ENCODE measurements at places on chromosomes 12 and 14. TPM values are rescaled to one million over a fixed set of nuclear protein-coding genes. Genes with fewer than 3 reads are reported as not detected.

Gene FOXG1
- not detected for polyA plus RNA-seq

Gene RFLNA
- 51.1 TPM for polyA plus RNA-seq

Gene OTX2
- not detected for polyA plus RNA-seq

Gene GPR84
- polyA plus RNA-seq: not detected

GRCh38 chr14:85439696-85440328 lies 90.1 kb upstream of the FLRT2 start:
- DNase-seq: peak; percentile 42

GRCh38 chr12:106386813-106387535 lies 29.4 kb downstream of the POLR3B start:
- no peak for DNase-seq

GRCh38 chr12:11805043-11805442 lies 155.6 kb downstream of the ETV6 start:
- no peak for DNase-seq

DNA sequence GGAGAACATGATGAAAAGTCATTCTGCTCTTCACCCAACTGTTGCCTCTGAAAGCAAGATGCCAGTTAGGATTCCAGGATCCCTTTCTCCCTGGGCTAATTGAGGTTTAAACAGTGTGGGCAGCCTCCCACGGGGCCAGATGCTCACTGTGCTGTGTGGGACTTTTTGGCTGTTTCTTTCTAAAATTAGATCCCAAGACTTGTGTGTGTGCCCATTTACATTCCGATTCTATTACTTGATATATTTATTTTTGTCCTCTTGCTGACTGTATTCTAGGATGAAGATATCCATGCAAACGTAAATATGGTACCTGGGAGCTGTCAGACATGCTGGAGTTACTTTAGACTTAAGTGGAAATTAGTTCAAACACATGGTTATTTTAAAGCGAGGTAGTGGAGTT lies 6.2 kb downstream of the IFT43 start:
- no peak for DNase-seq

DNA sequence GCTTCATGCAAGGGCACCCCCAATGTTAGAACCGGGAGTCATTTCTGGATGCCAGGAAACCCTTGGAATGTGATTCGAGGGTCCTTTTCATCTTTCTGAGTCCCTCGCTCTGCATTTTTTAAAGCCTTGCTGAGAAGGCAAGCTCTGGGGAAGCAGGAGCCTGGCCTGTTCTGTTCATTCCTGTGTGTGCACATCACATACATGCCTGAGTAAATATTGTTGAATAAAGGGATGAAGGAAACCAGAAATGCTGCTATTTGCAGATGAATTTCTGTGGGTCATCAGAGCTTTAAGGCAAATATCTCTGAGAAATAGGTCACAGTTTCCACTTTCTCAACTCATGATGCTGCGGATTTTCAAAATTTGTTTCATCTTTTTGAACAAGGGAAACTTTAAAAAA lies 170.1 kb downstream of the PAH start:
- no peak for DNase-seq

GRCh38 chr12:5453466-5453865 lies 21.6 kb downstream of the NTF3 start:
- DNase-seq: no peak

DNA sequence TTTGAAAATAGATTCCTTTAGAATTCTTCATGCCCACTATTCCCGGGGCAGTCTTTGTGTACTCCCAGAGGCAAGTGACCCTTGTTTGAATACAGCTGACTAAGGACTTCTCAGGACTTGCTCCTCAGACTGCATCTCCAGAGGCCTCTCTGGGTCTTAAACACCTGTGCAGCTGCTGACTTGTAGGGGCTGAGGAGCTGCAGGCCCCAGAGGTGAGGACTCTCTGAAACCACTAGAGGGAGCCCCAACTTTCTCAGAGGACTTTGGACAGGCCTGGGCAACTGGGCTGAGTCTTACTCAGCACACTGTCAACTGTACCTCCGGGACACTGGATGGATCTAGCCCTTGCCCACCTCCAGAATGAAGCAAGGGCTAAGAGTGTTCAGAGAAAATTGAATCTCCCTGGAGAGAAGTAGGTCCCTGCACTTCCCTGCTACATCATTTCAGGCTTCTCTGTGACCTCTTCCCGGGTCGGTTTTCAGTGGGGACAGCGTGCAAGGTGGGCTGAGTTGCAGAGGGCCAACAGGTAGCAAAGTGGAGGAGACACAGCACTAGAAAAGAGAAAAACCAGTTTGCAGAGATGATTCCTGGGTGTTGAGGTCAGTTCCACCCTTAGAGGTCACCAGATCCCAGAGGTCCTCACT lies 164.6 kb downstream of the TMEM117 start:
- DNase-seq: peak; percentile 43

DNA sequence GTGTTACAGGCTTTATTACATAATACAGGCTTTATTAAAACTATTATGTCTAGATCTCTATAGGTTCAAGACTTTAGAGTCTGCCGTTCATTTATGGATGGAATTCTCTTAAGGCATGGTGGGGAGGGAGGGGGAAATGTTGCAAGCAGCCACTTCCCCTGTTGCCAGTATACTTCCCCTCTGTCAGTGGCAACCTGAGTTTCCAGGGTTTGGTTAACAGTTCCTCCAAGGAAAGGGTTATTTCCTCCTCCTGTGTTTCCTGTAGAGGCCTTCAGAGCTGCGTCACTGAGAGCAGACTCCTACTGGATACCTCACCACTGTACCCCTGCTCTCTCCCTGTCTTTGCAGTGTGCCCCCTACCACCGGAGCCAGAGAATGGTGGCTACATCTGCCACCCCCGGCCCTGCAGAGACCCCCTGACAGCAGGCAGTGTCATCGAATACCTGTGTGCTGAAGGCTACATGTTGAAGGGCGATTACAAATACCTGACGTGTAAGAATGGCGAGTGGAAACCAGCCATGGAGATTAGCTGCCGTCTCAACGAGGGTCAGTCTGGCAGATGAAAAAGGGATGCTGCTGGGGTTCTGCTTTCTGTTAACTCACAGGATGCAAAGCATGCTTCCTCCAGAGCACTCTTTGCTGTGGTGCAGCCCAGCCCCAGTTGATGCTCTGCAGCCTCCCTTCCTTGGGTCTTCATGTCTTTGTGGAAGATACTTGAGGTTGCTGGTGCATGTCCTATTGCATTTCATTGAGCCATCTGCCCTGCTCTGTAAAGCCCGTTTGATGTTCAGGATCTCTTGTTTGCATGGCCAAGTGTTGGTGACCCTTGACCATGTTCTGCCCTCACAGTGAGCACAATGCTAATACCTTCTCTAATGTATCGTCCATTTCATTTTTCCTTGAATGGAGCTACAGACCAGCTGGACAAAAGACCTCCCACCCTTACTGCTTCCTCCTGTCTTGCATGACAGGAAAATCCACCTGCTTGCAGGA lies 63.6 kb upstream of the SRSF5 start:
- DNase-seq: no peak

- DNase-seq: no peak
Measured at GRCh38 chr12:104714369-104714768, 243.7 kb downstream of the SLC41A2 start.

GRCh38 chr12:119692997-119693396 lies 25.1 kb downstream of the PRKAB1 start:
- peak; percentile 95 for DNase-seq
